ENCODE measurements at places on chromosomes 2 and 18.

DNA sequence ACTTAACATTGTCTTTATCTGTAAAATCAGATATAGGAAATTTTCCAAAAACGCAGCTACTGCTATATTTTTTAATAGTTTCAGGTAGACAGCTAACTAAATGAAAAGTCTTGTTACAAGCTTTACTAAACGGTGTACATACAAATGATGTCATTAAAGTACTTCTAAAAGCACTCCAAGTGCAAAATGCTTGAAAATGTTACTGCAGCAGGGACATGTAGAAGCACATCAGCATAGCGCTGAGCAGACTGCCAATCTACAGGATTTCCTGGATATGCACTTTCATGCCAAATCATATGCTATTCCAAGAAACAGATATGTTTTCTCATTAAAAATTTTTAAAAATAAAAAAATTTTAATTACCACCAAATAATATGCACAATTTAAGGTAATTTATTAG, 61.7 kb downstream of the SMAD2 start:
- DNase-seq: no peak

DNA sequence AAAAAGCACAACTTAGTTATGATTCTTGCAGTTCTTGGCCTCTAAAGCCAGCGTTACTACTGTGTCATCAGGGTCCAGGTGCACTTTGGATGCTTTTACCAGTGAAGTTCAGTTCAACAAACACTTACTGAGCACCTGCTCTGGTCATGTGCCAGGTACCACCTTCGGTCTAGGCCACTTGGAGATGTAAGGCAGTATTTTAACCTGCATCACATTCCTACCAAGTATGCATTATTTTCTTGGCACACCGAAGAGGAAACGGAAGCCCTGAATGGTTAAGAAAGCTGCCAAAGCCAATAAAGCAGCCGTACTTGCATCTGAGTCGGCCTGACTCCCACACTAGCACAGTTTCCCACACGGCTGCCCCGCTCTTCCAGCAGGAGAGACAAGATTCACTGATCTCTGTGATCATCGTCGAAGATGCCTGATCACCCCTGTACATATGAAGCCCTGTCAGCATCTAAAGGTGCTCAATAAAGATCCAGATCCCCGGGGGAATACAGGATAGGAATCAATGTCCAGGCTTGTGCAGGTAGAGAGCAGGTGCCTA, 427.1 kb downstream of the EIPR1 start:
- DNase-seq: no peak

DNA sequence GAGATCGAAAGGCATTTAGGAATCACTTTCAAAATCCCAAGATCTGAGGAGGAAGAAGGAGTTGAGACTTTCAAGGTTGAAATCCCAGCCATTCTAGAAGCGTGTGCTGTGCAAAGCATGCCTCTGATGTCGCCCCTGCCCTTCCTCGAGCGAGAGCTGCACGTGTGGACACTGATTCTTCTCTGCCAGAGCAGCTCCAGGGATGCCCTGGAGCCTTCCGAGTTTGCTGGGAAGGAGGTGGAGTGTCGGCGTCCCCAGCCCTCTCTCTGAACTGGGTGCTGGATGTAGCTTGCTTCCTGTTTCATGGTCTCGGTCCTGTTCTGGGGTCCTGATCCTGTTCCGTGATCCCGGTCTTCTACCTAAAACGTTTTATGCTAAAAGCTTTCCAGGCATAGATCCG, 76.1 kb downstream of the TWIST2 start:
- DNase-seq: no peak

- DNase-seq: no peak
These were observed 878.3 kb upstream of the ID2 start for GRCh38 chr2:7803515-7803914.

DNA sequence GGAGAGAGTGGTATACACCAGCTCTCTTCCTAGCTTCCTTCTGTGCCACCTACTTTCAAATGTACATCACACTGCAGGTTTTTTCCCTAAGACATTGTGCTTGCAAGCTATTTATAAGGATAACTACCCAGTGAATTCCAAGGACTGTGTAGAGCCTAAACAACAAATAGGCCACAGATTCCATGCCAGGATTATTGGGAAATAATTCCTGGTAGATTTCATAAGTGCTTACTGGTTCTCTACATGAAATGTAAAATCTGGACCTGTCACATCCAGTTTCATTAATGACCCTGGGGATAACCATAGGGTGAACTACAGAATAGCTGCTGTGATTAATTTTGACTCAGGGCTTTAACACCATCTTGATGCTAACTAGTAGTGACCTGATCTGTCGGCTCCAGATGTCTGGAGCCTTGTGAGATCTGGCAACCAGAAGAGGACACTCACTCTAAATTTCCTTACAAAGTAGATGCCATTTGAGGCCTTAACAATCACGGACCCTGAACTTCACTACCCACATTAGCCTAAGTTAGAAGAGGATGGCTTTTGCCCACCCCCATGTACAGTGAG, 34.3 kb upstream of the LGALSL start:
- peak; percentile 4 for DNase-seq

DNA sequence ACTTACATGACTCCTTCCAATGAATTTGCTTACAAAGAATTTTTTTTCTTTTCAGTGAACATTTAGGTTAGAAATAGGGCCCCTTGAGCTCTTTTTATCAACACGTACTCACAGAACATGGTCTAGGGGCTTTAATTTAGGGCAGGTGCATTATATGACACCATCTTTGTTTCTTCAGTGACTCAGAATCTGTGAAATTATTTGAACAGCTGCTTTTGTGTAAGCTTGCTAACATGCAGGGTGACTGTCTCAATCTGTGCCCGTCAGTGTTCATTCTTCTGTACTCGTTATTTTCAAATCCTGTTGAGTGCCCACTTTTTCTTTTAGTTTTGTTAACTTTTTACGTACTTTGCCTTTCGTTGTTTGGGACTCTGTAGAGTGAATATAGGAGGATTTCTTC, 52.8 kb upstream of the CABYR start:
- DNase-seq: no peak

DNA sequence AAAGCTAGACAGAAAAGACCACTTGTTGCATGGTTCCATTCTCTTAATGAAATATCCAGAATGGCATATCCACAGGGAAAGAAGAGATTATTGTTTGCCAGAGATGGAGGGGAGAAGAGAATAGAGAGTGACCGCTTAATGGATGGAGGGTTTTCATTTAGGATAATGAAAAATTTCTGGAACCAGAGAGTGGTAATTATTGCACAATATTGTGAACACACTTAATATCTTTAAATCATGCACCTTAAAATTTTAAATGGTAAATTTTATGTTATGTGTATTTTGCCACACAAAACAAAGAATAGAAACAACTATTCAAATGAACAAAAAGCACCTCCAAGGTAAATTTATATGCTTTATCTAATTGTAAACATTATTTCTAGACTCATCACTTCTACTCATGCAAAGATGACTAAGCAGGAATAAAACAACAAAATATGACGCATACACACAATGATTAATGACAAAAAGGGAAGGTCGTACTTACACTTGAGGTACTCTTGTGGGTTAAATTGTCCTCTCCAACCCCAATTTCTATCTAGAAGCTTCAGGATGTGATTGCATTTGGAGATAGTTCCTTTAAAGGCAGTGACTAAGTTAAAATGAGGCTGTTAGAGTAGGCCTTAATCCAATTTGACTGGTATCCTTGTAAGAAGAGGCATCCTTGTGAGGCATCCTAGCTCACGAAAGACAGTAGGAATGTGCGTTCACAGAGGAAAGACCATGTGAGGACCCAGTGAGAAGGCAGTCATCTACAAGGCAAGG, 18.7 kb upstream of the DHRS9 start:
- DNase-seq: no peak

DNA sequence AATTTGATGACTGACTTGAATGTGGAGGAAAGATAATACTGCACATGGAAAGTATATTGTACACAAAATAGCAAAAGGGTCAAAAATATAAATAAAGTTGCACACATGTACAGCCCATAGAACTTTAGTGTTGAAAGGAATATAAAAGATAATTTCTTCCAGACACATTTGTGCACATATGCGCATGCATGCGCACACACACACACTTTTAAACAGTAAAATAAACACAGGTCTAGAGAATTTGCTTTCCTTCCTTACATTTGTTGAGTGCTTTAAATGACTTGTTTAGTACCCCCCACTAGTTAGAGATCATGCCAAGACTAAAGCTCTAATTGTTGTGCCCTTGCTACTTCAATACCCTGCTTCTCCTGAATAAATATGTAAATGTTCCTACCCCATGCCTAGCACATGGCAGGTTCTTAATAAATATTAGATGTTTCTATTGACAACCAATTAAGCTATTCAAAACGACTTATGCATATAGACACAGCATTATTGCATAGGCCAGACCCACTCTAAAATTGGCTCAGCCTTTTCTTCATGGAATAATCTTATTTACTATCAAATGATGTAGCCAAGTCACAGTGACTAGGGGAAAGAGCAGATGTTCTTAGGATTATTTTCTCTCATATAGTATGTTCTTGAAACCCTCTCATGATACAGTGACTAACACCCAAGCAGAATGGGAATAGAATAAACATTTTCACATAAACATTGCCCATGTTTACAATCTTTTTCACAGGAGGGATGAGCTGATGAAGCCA, 165.5 kb upstream of the ACVR2A start:
- DNase-seq: peak; percentile 22

- no peak for DNase-seq
These were observed 21.8 kb downstream of the TMSB10 start for GRCh38 chr2:84927275-84927627.

DNA sequence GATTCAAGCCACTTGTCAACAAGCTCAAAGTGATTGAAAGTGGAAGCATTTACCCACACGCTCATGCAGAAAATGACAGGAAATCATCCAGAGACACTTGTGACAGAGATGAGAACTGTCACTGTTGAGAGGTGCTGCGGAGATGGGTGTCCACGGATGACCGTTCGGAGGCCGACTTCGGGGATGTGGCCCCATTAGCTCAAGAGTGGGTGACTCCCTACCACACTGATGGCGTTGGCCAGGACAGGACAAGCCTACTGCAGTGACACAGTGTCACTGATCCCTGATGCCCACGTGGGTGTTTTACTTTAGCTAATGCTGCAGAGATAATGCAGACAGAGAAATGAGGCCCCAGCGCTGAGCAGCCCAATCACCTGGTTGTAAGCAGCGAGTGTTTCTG, 81.5 kb upstream of the YWHAQ start:
- DNase-seq: no peak

DNA sequence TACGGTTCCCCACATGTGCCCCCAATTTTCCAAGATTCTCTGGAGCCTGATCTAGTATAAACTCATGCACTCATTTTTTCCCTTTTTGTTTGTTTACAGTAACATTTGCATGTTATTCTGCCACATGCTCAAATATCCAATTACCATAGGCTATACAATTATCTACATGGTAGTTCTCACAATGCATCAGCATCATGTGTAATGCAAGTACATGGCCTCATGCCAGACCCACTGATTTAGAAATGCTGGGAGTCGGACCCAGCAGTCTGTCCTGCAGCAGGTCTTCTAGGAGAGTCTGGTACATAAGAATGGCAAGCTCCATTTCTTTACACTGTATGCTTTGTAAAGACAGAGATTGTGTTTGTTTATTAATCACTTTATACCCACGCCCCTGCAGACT, 107.7 kb downstream of the CBLN2 start:
- DNase-seq: peak; percentile 50

GRCh38 chr18:39840406-39840805, 2114.6 kb upstream of the PIK3C3 start:
- DNase-seq: peak; percentile 28

DNA sequence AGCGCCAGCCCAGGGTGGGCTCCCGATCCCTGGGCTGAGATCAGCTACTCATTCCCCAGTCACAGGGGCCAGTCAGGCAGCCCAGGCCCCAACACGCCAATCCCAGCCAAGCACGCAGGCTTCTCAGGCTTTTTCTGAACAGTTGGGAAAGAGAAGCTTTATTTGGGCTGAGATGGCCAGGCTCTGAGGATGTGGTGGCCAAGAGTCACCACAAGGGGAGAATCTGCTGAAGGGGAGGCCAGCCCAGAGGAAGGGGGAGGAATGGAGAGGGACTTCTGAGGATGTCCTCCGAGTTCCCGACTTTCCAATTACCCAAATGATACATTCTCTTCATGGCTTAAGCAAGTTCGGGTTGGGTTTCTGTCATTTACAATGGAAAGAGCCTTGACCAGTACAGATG, 2.8 kb upstream of the DIPK1C start:
- DNase-seq: no peak

- DNase-seq: no peak
These were observed 91.1 kb downstream of the EML6 start for GRCh38 chr2:54814389-54815147.

DNA sequence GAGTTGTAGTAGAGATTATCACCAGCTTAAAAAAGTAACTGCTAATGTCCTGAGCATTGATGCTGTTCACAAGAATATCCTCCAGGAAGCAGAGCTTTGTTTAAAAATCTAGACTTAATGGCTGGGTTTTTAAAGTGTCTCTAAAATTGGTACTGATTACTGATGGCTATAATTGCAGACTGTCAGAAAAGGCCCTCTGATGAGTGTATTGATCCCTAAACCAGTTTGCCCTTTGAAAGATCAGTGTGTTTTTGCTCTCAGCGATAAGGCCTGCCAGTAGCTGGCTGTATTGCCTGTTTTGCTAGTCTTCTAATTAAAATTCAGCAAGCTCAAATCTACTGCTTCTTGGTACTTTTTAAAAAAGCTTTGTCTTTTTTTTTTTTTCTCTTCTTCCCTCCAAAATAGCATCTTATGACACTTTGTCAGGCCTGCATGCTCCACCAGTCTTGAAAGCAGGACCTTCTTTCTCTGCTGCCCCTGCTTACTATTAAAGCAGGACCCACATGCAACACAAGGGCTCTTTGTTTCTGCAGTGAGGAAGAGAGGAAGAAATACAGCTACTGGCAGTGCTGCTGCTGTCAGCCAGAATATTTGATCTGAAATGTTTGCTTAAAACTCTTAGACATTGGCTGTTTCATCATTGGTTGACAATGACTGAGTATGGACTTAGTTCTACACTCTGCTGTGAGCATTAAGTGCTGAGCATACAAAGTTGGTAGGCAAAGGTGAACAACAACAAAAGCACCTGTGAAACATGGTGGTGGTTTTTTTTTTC, 1.8 kb downstream of the SEC11C start:
- peak; percentile 36 for DNase-seq

- no peak for DNase-seq
These were observed 4.6 kb downstream of the DOCK10 start for GRCh38 chr2:225037415-225038230.

DNA sequence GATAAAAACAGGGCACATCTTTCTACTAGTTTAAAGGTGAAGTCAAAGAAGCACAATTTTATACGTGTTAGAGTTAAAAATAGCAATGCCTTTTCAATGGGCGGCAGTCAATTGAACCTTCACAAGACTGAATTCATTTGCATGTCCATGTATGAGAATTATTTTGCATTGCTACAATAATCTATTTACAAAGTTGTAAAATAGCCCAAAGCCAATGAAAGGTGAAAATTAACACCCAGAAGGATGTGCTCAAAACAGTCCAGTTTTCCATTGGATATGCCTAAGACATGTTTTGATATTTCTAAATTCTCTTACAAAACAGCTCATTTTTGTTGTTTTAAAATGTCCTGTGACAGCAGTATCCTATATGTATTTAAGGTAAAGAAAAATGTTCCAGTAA, 425.1 kb upstream of the SYT4 start:
- no peak for DNase-seq

- DNase-seq: no peak
These were observed 60.7 kb downstream of the USP34 start for GRCh38 chr2:61410185-61410584.
